ENCODE measurements at places on chromosomes 13 and 19. TPM values are rescaled to one million over a fixed set of nuclear protein-coding genes. Genes with fewer than 3 reads are reported as not detected.

DNA sequence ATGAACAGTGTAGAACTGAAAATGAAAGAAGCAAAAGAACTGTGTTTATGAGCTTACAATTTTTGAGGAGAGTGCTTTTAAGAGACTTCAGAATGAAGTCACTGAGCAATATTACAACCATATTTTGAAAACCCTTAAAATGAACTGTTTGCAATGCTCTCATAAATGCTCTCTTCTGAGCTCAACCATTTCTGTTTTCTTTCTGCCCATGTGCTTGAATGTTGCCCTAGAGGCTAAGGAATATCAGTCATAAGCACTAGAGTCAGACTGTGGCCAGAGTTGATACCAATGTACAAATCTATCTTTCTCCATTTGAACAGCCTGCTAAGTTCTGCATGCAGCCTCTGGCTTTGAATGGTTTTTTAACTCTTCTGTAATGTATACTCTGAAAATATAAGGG lies 1092.8 kb downstream of the PCDH9 start:
- no peak for DNase-seq

GRCh38 chr13:112969692-112970338 lies 801 bp downstream of the MCF2L start:
- no peak for DNase-seq

DNA sequence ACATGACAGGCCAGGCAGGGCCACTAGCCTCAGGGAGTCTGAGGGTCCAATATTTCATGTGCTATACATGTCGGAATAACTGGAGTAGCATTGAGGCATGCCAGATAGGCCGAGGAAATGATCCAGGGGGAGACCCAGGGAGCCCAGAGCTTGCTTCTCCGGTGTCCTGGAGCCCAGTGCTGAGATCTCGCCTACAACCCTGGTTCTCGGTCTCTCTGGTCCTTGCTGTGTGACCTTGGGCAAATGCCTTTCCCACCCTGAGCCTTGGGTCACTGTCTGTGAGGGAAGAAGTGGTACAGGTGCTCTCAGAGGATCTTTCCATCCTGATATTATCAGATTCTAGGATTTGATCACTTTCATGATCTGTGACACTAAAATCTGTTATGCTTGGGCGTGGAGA lies 11.3 kb downstream of the CBLC start:
- DNase-seq, result no peak

DNA sequence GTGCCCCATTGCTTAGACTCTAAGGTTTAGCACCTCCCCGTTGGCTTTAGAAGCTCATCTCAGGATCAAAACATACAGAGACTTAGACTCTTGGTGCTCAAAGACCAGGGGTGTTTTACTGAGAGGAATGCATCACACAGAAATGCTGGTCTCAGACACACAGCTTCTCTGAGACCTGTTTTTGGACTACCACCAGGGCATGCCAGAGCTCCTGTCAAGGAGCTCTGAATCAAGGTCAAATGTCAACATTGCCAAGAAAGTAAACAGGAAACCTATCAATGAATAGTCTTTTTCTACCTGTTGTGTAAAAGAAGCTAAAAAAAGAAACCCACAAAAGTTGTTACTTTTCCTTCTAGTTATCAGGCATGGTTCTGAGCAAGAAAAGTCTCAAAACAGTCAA lies 149.2 kb downstream of the COL4A1 start:
- DNase-seq, result no peak

GRCh38 chr13:103839460-103839859 lies 773.2 kb upstream of the SLC10A2 start:
- no peak for DNase-seq

Gene PSG11
- not detected for polyA plus RNA-seq

DNA sequence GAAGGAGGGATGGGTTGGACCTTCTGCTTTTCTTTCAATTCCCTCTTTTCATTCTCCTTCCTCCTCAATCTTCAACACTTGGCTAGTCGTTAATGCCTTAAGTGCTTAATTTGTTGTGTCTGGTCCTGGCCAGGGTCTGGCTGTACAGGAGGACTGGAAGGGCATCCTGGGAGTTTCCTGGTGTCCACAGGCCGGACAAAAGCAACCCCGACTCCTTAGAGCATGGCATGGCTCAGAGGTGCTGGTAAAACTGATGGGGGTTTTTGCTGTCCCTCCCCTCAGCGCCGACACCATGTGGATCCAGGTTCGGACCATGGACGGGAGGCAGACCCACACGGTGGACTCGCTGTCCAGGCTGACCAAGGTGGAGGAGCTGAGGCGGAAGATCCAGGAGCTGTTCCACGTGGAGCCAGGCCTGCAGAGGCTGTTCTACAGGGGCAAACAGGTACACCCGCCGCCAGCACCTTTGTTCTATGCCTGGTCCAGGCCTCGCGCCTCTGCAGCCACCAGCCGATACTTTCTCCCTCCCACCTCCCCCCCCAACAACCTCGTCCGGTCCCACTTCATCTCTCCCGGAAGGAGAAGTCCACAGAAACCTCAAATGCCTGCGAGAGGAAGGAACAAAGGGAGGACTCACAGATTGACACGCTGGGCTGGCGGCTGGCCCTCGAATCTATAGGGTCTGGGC lies 1.4 kb downstream of the UHRF1 start:
- no peak for DNase-seq

Gene ZNF724
- polyA plus RNA-seq, result 2.6 TPM

Gene N4BP2L2
- 186 TPM for polyA plus RNA-seq

DNA sequence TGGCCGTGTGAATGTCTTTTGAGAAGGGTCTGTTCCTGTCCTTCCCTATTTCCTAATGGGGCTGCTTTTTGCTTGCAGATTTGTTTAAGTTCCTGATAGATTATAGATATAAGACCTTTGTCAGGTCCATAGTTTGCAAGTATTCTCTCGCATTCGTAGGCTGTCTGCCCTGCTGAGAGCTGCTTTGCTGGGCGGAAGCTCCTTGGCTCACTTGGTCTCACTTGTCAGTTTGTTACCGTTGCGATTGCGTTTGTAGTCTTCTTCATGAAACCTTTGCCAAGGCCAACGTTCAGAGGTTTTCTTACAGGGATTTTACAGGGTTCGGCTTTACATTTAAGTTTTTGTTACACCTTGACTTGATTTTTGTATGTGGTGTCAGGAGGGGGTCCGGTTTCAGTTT lies 44.0 kb upstream of the TFDP1 start:
- DNase-seq, result no peak

GRCh38 chr13:99374169-99374991 lies 67.2 kb upstream of the GPR183 start:
- DNase-seq, result peak; percentile 54

- no peak for DNase-seq
Observed at GRCh38 chr19:17671906-17672305, 16.2 kb downstream of the UNC13A start.

Gene TPRX2
- not detected for polyA plus RNA-seq

DNA sequence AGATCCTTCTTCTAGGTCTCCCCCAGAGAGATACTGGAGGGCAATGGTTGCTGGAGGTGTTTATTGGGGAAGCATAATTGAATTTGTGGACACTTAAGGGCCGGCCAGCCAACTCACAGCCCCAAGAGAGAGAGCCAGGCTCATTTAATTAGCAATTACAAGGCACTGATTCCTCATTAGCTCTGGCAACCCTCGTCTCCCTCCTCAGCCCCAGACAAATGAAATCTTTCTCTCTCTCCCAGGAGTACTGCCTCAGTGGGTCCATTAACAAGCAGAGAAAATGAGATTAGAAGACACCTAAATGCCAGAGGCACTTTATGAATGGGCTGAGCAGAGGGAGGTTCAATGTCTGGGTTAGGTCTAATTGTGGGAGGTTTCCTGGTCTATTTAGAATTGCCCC lies 19.0 kb upstream of the FEM1A start:
- no peak for DNase-seq

- DNase-seq, result no peak
Observed at GRCh38 chr19:49749055-49749716, 13.9 kb downstream of the TSKS start.

DNA sequence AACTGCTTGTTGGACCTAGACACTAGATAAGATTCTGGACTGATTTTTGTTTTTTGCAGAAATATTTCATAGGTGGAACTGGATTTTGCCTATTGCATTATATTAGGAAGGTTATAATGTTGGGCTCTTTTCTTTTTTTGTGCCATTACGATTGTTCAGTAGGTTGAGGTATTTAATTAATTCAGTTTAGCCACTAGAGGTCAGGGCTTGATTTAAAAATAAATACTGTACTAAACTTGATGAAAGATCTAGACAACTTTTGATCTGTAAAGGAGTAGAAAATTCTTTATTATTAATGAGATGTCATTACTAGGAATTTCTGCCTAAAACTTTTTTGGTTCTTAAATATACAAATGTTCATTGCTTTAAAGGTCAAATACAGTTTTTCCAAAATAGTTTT lies 15.2 kb upstream of the SUPT20H start:
- no peak for DNase-seq

Data from naive thymus-derived CD8-positive, alpha-beta T cell (primary cell).